Cortex of kidney (tissue), 1 donor: ENCODE measurements at places on chromosomes 1 and 21.

DNA sequence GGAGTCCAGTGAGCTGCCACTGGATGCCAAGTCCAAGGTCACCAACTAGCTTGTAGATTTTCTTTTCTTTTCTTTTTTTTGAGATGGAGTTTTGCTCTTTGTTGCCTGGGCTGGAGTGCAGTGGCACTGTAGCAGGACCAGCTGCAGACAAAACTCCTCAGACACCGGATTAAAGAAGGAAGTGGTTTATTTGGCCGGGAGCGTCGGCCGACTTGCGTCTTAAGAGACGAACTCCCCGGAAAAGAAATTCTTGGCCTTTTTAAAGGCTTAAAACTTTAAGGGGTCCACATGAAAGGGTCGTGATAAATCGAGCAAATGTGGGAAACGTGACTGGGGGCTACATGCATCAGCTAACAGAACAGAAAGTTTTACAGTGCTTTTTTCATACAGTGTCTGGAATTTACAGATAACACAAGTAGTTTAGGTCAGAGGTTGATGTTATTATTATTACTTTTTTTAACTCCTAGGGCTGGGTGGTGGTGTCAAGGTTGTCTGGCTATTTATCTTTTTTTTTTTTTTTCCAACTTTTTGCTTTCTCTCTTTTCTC, 36.4 kb upstream of the CFAP126 start:
- no peak for DNase-seq

GRCh38 chr1:63148825-63149645, 173.3 kb upstream of the FOXD3 start:
- DNase-seq, result no peak

GRCh38 chr21:41939391-41939790, 14.4 kb downstream of the C2CD2 start:
- no peak for DNase-seq

GRCh38 chr1:241396747-241397681, 40.0 kb upstream of the RGS7 start:
- no peak for DNase-seq

- no peak for DNase-seq
Measured at GRCh38 chr1:54229281-54229891, 29.4 kb downstream of the MRPL37 start.

DNA sequence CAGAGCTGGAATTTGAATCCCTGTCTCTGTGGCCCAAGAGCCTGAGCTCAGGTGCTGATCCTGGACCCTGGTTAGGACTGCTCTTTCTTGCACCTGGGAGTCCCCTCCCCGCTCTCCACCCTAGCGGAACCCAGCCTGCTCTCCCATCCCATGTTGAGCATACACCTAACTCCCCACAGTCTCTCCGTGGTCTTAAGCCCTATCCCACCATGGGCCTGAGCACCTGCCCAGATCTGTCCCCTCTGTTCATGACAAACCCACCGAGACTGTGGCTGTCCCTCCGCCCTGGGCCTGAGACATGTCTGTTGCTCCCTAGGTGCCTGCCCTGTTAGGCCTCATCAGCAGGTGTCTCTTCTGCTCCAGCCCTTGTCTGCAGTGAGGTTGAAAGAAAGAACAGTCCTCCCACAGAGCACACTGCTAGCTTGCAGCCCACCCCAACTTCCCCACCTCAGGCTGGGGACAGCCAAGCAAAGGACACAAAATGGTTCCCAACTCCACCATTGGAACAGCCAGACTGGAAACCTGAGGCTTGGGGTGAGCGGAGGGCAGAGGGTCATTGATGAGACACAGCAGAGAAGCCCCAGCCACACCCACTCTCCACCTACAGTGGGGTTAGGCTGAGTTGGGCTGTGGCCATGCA, 118.5 kb downstream of the MATN1 start:
- no peak for DNase-seq

GRCh38 chr1:171438441-171438840, 46.9 kb upstream of the PRRC2C start:
- DNase-seq, result no peak
